GM06990 (cell line): ENCODE measurements at places on chromosomes 16 and 17.
A peak's percentile ranks its signal among the peaks of the same experiment; 100 is the strongest.

DNA sequence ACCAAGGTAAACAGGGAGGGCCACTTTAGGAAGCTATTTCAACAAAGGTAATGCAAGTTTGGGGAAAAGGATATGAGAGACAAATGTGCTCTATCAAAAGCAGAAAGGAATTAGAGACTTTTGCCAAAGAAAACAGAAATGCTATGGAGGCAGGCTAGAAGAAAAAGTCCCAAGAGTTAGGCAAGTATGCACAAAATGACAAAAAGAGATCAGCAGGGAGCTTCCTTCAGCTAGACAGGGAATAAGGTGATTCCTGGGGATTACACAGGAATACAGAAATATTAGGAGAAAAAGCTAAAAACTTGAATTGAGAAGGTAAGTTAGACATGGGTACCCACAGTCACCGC lies 2.4 kb downstream of the FXR2 start:
- DNase-seq: no peak

- no peak for DNase-seq
Observed at GRCh38 chr16:83903751-83904150, 4.8 kb downstream of the MLYCD start.

GRCh38 chr16:3983081-3983520 lies 102.6 kb upstream of the CREBBP start:
- no peak for DNase-seq

DNA sequence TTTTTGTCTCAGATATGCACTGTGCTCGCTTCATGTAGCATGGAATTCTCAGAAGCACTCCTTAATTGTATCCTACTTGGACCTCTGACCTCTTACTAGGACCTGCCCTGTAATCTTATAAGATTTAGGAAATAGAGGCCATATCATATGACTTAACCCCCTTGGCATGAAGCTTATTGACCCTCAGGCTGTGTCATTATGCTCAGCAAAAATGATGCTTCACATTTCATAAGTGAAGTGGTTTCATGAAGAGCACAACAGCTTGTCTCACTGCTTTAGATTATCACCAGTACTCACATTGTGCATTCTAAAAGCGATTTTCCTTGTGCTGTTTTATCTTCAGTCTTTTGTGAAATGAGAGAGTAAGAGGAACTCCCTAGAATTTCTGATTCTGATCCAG lies 6.4 kb downstream of the PHKB start:
- DNase-seq: no peak

DNA sequence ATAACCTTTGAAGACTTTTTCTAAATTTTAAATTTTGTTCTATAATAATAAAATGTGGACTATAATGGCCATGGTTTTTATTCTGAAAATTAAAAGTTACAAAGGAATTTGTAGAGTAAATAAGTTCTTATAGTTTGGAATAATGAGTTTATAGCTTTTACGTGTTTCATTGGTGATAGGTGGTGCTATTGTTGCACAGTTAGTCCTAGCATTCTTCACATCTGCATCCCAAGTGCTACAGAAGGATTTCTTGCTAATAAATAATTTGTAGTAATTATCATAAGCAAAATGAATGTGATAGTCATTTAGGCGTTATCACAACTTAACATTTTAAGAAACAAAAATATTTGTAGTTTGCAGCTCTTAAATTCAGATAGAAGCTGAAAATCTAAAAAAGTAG lies 67.9 kb downstream of the BCAS3 start:
- DNase-seq: no peak

DNA sequence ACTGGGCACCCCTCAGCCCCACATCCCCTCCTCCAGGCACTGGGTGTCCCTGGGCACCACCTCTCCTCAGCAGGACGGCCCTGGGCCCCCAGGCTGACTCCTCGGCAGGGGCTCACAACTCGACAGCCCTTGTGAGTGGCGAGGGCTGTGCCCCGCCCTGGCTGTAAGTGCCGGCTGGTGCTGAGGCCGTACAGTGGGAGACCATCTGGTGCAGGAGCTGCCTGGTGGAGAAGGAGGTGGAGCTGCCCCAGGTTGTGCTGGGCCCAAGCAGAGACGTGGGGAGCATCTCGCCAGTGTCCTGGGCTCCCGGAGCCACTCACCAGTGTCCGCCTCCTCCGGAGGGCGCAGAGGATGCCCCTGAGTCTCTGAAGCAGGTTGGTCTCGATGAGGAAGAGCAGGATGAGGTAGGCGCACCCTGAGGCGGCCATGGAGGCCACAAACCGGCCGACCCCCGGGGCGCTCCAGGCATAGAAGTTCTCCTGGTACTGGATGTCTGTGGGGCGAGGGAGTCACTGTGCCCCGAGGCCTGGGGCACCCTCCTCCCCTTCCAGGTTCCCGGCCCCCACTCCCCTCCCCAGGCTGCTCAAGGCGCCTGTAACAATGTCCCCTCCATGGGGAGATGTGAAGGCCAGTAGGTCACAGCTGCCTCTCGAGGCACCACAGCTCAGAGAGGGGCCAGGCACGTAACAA lies 15.1 kb upstream of the RNPS1 start:
- no peak for DNase-seq

DNA sequence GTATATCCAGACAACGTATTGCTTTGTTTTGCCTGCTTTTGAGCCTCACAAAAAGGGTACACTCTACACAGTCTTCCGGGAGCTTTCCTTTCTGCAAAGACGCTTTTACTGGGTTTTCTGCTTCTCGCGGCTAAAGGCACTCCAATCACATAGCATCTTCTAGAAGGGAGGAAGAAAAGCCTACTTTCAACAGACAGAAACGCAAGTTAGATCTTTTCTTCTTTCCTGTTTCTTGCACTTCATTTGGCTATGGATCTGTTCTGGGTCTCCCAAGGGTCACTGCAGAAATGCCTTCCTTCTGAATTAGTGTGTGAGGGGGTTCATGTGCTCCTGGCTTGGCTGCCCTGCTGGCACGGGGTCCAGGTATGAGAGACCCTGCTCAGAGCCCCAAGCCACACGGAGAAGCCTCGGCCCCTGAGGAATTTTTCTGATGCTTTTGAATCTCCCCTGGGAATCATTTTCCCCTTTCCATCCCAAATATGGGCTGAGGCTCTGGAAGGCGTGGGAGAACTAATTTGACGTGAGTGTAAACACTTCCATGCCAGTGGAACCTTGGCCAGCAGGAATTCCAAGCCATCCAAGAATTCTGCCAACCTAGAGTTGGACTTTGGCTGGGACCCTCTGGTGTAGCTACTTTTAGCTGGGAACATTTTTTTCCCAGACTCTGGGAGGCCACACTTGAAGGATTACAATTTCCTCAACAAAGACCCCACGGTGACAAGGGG lies 49.6 kb upstream of the NKD1 start:
- DNase-seq: no peak

GRCh38 chr17:8900626-8901585 lies 33.4 kb upstream of the PIK3R6 start:
- peak; percentile 62 for DNase-seq

DNA sequence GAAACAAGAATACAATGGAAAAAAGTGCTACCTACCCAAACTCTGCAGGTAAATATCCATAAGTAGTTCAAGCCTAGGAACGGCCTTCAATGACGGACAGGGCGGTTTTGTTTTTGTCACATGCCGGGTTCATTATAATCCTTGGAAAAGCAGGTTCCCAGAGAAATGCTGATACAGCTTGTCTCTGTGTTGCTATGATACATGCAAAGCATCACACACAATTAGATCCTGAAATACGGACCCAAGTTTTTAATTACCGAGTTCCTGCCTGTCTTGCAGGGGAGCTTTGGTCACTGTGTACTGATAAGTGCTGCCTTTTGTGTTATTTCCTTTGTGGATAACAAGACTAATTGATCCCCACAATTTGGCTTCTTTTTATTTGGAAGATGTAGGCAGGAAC lies 217.4 kb downstream of the HAPSTR1 start:
- no peak for DNase-seq

DNA sequence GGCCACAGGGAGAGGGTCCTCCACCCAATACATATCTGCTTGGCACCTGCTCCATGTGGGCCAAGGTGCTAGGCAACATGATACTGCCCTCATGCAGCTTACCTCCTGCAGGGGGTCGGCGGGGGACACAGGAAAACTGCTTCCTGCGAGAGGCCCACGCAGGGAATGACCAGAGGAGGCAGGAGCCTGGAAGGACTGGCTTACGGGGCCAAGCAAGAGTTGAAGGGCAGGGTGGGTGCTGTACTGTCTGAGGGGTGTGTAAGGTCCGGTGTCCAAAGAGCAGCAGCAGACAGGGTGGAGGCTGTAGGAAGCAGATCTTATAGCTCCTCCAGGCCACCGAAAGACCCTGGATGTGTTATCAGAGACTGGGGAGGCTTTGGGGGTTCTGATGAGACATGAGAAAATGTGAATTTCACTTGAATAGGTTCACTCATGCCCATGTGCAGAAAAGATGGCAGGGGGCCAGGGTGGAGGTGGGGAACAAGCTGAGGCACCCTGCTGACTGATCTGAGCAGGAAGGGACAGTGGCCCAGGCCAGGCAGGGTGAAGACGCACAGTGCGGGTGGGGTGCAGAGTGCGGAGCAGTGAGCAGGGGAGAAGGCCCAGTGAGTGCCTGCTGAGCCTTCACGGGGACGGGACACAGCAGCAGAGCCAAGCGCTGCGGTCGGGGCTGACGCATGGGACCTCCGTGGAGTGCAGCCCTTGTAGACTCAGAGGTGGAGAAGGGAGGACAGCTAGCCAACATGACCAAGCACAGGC lies 8.3 kb downstream of the FLCN start:
- DNase-seq: no peak

DNA sequence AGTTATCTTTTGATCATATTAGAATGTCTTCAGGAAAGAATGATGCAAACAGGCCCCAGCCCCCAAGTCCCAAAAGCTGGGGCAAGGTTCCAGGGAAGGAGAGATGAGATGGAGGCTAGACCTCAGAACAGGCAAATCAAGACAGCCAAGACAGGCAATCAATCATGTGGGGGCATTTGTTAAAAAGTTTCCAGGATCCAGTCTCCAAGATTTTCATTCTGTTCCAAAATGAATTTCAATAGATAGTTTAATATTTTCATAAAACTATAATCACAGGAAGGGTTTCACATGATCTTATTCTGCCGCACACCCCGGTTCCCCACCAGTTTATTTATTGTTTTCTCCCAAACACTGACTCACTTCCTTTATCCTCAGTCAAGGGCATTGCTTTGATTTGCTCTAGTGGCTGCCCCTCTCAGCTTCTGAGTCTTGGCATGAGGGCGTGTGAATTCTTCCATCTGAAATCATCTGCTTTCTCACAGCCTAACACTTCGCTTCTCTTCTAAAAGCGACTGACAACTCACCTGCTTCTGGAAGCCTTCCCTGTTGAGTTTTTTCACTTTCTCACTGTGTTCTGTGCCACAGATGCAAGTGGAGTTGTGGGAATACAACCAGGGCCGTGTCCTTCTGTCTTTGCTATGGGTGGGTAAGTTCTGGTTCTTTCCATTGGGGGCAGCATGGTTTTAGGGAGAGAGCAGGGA lies 12.2 kb upstream of the TERF2 start:
- DNase-seq: no peak

- DNase-seq: no peak
Observed at GRCh38 chr17:2194889-2195335, 108.7 kb downstream of the SMG6 start.
